ENCODE measurements at places on chromosomes 2 and 18.

- DNase-seq: no peak
Measured at GRCh38 chr2:8031370-8031769, 650.5 kb upstream of the ID2 start.

DNA sequence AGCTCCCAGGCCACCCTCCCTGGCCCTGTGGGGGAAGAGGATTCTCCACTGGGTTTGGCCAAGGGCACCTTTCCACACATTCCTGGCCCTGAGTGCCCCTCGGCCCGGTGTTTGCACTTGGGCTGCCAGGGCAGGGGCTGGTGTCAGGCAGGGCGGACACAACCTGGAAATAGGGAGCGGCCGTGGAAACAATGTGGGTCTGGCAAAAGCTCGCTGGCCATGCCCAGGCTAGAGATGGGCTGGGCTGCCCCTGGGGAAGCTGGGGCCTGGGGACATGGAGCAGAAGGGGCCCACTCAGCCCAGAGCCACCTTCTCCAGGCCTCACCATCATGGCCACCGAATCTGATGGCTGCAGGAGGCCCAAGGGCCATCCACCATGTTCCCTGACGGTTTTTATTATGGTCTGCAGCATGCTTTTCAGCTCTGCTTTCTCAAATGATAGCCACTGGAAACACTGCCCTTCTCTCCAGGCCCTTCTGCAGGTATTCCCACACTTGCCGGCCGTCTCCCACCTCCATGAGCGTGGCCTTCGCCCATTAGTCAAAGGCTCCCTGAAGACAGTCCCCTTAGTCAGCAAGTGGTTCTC is 275.1 kb downstream of the CYP26B1 start:
- DNase-seq: no peak

- no peak for DNase-seq
Measured at GRCh38 chr2:61074100-61074499, 8.4 kb downstream of the SANBR start.

DNA sequence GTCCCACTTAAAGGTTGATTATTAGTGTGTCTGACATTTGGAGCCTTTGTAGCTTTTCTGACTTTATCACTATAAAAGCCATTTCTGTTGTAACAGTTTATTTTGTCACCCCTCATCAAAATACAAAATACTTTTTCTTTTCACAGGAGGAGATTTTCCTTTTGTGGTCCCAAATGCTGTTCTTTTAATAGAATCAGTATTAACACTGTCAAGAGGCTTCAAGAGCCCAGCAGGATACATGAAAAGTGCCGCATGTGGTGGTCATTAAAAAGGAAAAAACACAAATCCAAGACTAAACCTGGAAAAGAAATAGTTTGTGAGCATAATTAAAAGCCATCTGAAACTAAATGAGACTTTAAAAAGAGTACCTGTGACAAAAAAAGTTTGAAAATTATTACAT is 515.7 kb downstream of the DCDC2C start:
- DNase-seq: no peak

DNA sequence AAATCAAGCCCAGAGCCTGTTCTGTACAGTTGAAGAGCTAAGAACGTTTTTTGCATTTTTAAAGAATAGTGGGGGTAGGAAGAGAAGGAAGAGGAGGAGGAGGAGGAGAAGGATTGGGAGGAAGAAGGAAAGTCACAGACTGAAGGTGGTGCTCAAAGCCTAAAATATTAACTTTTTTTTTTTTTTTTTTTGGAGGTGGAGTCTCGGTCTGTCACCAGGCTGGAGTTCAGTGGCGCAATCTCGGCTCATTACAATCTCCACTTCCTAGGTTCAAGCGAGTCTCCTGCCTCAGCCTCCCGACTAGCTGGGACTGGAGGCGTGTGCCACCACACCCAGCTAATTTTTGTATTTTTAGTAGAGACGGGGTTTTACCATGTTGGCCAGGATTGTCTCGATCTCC is 18.3 kb upstream of the KLHL29 start:
- DNase-seq: no peak

DNA sequence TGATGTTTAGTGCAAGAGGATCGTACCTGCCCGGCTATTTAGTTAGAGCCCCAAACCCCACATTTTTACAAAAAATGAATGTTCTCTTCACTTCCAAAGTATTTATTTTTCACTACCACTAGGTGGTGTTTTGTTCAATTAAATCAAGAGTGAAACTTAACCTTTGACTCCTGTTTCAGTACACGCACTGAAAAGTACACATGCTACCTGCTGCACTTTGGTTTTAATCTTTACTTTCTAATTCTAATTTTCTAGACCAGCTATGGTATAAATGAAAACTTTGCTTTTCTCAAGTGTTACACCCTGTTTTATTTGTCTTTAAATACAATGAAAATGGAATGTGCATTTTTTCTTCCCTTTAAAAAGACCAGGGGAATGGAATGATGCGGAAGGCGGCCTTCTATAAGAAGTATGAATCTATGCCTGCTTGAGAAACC is 31.4 kb upstream of the CHN1 start:
- no peak for DNase-seq

DNA sequence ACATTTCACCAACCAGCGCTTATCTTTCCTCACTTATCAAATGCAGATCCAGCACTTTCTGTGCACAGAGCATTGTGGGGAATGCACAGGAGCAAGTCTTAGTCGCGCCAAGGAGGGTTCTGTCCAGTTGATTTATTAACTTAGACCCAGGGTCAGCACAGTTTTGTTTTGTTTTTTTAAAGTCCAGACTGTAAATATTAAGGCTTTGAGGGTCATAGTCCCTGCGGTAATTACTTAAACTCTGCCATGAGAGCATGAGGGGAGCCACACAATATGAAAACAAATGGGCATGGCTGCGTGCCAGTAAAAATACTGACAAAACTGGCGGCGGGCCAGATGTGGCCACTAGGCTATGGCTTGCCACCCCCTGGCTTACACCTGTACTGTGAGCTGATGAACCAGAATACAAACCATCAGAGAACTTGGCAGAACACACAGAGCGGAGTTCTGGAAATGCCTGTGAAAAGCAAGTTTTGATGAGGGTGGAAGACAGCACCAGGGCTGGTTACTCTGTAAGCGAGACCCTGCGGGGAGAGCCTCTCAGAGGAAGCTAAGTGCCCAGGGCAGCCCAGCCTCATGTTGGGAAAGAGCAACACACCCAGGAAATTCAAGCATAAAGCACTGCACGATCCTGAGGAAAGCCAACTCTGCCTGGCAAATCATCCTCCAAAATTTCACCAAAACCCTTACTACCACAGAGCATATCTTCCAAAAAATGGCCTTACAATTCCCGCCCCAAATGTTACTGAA is 43.6 kb downstream of the L3MBTL4 start:
- no peak for DNase-seq

DNA sequence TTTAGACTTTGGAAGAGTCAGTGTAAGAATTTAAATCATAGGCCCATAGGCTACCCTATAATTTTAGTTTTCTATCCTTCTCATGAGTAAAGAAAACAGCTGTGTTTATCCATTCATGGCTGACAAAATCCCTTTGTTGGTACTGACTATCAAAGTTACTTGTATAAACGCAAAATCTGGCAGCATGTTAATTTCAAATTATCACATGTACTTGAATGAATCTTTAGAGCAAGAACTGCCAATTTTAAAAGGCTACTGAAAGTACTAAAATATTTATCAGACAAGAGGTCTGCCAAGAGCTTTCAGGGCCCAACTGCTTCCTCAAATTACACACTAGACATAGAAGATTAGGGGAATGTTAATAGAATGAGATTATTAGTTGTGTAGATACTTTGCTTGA is 66.6 kb downstream of the MYL12B start:
- DNase-seq: no peak

- DNase-seq: no peak
Measured at GRCh38 chr2:17272652-17273525, 245.4 kb downstream of the RAD51AP2 start.

- DNase-seq: no peak
Measured at GRCh38 chr2:107999158-107999557, 12.8 kb downstream of the SLC5A7 start.

DNA sequence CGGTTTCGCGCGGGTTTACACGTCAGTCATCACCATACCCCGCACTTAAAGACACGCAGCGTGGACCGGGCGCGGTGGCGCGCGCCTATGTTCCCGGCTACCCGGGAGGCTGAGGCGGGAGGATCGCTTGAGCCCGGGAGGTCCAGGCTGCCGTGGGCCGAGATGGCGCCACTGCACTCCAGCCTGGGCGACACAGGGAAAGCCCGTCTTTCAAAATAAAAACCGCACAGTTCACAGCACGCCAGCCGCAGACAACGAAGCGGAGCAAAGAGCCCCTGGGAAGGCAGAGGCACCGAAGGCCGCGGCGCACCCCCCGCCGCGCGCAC is 328 bp downstream of the DTYMK start:
- no peak for DNase-seq

GRCh38 chr2:28488858-28489575 is 6.8 kb upstream of the PLB1 start:
- DNase-seq: no peak

- DNase-seq: no peak
Measured at GRCh38 chr2:15303874-15304273, 257.3 kb downstream of the NBAS start.

GRCh38 chr2:238376884-238377391 is 49.8 kb upstream of the ASB1 start:
- no peak for DNase-seq

DNA sequence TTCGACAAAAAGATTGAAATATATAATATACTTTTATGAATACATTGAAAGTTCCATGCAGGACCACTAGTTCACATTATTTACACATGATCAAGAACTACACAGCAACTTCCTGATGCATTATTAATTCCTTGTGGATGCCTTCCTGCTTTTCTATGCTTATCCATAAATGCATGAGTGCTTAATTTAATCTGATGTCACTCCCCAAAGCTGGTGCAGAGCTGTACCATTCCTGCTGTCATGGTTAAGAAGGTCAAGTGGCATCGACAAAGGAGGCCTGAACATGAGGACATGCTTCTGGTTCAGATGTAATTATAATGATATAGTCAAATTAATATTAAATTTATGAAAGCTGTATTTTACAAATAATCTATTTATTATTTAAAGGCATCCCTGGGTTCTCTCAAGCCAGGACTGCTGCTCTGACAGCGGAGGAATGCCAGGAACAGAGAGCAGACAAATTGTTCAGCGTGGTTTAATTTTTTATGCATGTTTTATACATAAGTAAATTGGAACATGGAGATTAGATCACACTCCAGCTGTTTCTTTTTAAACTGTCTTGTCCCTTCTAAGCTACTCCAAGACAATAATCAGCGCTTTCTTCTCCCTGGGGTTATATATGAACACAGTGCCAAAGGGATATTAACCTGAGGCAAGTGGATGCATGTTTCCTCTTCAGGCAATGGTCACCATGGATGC is 307.3 kb upstream of the CNTNAP5 start:
- DNase-seq: no peak

DNA sequence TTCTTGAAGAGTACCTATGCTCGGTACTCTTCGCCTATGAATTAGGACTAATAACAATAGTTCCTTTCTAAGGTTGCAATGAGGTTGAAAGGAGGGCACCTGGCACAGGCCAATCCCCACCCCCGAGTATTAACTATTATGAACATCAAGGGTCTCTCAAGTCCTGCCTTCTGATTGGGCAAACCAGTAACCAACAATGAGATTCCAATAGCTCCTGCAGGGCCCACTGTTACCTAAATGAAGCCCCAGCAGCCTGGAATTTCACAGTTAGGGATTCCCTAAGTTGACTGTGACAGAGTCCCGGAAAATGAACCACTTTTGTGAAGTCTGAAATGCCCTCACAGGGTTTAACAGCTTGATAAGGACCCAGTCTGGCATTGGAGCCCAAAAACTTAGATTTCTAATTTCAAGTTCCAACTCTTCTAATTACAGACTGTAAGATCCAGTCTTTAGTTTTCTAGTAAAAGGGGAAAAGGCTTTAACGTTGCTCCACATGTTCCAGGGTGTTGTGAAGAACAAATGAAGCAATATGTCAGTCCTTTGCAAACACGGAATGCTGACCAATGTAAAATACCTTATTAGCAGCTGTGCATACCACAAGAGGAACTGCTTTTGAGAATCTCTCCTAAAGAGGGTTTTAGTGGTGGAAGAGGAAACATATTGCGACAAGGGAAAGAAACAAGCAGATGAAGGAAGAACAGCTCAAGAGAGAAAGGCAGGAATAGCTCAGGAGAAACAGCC is 277.7 kb upstream of the MAP2 start:
- DNase-seq: no peak

DNA sequence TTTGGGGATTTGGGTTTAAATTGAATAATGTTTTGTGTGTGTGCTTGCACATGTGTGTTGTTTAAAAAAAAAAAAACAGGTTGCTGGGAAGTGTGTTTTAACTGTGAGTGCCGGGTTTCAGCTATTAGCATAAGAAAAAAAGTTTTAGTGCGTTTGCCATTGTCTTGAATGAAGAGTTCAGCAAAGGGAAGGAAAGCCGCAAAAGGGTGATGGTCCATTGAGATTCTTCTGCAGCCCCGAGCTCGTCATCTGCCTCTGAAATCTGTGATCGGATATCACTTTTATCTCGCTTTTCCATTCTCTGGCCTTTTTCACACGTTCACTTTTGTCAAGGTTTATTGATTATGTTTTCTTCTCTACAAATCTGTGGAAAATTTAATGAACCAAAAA is 4.7 kb downstream of the GLI2 start:
- no peak for DNase-seq

DNA sequence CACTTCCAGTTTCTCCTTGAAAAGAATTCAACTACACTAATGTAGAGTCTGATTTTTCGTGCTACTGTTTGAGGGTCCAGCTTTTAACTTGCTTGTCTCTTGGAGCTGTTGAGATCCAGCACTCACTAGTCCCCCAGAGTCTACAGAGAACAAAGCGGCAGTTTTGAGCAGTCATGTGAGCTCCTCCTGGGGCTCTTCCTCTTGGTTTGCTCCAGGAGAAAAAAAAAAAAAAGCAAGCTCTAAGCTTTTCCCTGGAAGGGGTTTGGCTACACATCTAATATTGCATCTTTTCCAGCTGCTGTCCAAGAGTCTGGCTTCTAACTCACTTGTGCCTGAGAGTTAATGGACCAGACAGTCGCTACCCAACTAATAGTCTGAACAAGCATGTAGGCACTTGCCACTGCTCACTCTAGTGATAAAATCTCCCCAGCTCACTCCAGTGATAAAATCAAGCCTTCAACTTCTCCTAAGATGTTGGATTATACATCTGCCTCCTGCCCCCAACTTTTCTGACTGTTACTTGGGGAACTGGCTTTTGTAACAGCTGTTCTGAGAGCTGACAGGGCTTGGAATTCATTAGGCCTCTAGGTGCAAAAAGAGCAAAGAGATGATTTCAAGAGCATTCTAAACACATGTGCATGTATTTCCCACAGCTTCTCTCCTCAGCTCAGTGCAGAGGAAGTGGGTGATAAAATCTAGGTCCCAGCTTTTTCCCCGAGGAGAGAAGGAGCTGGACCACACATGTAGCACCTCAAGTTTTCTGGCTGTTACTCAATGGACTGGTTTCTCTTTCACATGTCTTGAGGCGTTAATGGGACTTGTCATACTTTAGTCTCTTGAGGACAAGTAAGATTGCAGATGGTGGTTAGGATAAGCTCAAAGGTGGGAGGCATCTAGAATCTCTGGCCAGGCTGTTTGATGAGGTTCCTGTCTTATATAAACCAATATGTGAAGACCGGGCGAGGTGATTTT is 750.5 kb downstream of the LRP1B start:
- no peak for DNase-seq
